Muscle of leg (tissue), 16 donors: ENCODE measurements at places on chromosomes 5 and 9. TPM values are rescaled to one million over a fixed set of nuclear protein-coding genes. Genes with fewer than 3 reads are reported as not detected.

Gene CER1
- 0.22 TPM for total RNA-seq

Gene TRAF1
- total RNA-seq: 3.2 TPM

Gene CLIC3
- 0.27 TPM for total RNA-seq

Gene COL5A1
- 330 TPM for total RNA-seq

Gene NUTM2F
- not detected for total RNA-seq

Gene LCN15
- not detected for total RNA-seq

Gene SPATA31C1
- total RNA-seq: 0.04 TPM

Gene EGR1
- 31.6 TPM for total RNA-seq
